Dorsolateral prefrontal cortex (tissue), 122 donors: ENCODE measurements at places on chromosomes 1 and 21.

- no peak for DNase-seq
Observed at GRCh38 chr1:10897981-10898728, 101.7 kb upstream of the CASZ1 start.

GRCh38 chr1:116880917-116881316 is 28.8 kb upstream of the PTGFRN start:
- no peak for DNase-seq

DNA sequence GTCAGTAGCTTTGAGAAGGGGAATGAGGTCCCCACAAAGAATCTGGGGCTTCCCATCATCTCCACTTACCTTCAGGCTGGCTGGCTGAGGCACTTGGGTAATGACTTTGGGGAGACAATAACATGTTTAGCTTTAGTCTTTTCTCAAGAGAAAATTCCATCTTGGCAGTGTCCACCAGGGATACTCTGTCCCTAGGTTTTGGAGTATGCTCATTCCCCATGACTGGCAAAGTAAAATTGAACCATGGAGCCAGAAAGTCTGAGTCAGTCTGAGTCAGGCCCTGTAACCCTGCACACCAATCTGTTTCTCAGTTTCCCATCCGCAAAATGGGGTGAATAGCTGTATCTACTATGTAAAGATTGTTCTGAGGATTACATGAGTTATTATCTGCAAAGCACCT is 28.2 kb downstream of the RUNX1 start:
- no peak for DNase-seq

GRCh38 chr1:221149111-221149510 is 269.9 kb downstream of the HLX start:
- DNase-seq: no peak

GRCh38 chr1:245526141-245526540 is 371.4 kb downstream of the KIF26B start:
- DNase-seq: no peak

- no peak for DNase-seq
Observed at GRCh38 chr1:4462831-4463484, 191.5 kb upstream of the AJAP1 start.

DNA sequence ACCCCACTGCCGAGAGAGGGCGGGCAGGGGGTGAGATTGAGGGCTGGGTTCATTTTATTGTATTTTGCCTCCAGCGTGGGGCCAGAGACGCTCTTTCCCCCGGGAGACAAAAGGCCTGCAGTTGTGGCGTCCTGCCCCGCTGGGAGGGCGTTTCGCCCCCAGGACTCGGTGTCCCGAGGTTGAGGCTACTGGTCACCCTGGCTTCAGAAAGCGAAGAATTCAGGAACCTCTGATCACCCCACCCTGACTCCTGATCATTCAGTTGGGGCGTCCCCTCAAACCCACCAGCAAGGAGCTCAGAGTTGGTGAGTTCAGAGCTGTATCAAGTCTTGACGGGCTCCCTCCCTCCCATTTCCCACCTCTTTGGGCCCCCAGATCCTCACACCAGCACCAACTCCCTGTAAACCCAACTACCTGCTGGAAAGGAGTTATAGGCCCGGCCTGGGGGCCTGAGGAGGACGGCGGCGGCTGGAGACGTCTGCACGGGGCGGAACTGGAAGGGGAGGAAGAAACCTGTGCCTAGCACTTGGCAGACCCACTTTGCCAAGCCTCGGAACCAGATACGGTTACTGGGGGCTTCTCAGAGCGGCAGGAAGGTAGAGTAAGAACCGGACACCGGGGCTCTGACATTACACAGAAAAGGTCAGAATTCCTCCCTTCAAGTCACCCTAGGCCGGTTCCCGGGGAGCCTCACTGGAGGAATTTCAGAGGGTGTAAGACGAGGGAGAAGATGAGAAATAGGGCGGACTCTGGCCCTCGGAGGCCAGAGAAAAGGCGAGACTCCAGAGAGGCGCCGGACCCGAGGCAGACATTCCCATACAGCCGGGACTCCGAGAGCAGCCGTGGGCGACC is 761 bp upstream of the PAX7 start:
- no peak for DNase-seq

- no peak for DNase-seq
Observed at GRCh38 chr1:88311265-88311664, 372.8 kb upstream of the PKN2 start.

GRCh38 chr1:37672136-37672870 is 20.0 kb upstream of the CDCA8 start:
- no peak for DNase-seq

DNA sequence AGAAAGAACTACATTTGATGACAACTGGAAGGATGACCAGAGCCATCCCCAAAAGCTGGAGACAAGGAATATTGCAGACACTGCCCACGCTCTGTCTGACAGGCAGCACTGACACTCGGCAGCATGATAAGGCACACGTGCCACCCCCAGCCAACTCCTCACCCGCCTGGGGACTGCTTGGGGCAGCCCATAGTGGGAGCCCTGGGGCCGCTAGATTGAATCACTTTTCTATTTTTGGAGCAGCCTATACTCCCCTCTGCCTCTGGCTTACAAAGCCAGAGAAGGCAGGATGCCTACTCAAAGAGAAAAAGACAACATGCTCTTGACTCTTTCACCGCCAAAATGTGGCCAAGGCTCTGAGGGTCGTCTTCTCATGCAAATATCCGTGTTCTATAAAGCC is 1.3 kb downstream of the SMG5 start:
- peak; percentile 49 for DNase-seq

DNA sequence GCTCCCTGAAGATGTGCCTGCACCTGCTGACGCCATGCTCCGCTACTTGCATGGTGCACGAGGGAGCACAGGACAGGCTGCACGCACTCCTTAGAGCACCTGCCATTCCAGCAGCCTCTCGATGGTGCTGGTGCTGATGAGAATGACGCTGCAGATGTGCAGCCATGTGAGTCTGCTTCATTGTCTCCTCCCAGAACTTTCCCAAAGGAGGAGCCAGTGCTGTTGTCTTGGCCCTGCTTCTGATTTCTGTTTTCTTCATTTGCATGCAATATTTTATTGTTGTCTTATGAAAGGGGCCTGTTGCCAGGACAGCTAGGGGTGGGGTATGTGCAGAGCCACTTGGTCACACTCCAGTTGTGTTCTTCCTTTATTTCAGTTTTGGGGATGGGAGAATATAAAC is 70.1 kb downstream of the PCBP3 start:
- no peak for DNase-seq

DNA sequence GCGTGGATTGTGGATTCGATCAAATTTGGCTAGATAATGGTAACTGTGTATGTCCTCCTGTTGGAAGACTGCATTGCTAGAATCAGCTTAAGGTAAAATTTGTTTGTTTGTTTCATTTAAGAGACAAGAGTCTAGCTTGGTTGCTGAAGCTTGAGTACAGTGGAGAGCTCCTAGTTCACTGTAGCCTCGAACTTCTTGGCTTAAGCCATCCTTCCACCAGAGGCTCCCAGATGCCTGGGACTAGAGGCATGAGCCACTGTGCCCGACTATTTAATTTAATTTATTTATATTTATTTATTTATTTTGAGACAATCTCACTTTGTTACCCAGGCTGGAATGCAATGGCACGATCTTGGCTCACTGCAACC is 1.5 kb downstream of the PHACTR4 start:
- no peak for DNase-seq

GRCh38 chr21:44724196-44724595 is 12.8 kb upstream of the TSPEAR start:
- DNase-seq: no peak

- no peak for DNase-seq
Observed at GRCh38 chr1:212525479-212526110, 83.0 kb upstream of the ATF3 start.

DNA sequence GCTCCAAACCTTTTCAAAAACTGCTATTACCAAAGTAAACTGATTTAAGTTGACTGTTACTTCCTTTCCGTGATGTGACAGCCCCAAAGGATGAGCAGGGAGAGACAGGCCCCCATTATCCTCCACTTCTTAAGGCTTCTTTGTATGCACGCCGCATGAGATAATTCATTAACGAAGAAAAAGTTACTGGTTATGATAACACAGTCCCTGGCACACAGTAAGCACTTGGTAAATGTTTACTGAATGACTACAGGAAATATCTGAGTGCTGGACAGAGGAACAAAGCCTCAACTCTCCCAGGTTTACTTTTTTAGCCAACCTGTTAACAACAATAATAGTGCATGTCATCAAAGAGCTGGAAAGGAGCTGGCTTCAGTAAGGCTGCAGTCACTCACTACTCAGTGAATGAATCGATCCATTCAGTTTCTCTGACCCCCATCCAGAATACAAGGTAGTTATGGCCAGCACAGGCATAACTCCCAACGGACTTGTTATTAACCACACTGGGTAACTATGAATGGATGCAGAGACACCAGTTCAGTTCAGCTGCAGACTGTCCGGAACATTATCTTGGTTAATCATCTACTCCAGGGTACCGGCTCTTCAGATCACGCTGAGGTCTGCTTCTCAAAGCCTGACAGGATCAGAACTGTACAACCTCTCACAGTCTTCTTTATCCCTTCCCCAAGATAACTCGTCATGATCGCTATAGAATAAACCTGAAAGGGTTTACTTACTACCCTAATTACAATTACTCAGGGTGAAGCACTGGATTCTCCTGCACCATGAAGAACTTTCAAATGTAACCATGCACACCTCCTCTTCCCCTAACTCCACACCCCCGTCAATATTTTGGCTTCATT is 58.3 kb downstream of the TGFBR3 start:
- no peak for DNase-seq

DNA sequence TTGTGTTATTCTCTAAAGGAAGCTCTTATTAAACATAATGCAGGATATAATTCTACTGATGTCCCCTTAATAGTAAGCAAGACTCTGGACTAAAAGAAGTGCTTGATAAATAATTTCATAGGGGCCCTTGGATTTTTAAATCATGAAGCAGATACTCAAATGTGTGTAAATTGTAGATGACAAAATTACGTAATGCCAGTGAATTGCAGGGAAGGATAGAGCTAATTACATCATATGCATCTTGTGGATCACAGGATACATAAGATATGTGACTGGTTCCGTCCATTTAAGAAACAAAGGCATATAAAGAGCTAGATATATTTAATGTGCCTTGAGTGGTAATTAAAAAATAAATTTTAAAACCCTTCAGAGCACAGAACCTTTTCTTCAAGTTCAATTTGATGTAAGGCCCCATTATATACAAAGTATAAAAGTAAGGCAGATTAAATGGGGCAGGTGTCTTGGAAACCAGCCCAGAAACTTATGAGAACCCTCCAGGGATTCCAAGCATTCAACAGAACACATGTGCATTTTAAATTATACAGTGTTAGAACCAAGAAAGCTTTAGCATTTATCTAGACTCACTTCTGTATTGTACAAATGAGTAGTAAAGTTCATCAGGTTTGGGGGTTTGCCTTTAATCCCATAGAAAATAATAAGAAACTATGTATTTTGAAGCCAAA is 190.4 kb downstream of the NCAM2 start:
- no peak for DNase-seq

DNA sequence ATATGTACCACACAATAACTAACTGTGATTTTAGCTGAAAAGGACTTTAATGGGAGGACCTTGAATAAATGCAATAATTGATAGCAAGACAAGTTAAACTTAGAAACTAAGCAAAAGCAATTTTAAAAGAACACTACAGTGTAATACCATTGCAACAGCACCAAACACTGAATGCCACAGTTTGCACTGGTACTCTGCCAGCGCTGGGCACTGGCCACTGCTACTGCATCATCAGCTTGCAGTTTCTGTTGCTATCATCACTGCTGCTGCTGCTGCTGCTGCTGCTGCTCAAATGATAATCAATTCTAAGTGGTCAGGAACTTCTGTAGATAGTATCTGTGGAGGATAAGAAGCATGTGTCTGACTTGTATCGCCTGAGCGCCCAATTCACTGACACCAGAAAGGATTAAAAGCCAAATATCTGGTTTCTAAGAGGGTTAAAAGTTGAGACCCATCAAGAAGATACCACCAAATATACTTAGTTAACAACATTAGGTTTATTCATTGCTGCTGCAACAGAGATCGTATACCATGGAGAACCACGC is 306.9 kb downstream of the LRRC40 start:
- DNase-seq: no peak

GRCh38 chr1:12669529-12670068 is 25.7 kb downstream of the AADACL4 start:
- no peak for DNase-seq

DNA sequence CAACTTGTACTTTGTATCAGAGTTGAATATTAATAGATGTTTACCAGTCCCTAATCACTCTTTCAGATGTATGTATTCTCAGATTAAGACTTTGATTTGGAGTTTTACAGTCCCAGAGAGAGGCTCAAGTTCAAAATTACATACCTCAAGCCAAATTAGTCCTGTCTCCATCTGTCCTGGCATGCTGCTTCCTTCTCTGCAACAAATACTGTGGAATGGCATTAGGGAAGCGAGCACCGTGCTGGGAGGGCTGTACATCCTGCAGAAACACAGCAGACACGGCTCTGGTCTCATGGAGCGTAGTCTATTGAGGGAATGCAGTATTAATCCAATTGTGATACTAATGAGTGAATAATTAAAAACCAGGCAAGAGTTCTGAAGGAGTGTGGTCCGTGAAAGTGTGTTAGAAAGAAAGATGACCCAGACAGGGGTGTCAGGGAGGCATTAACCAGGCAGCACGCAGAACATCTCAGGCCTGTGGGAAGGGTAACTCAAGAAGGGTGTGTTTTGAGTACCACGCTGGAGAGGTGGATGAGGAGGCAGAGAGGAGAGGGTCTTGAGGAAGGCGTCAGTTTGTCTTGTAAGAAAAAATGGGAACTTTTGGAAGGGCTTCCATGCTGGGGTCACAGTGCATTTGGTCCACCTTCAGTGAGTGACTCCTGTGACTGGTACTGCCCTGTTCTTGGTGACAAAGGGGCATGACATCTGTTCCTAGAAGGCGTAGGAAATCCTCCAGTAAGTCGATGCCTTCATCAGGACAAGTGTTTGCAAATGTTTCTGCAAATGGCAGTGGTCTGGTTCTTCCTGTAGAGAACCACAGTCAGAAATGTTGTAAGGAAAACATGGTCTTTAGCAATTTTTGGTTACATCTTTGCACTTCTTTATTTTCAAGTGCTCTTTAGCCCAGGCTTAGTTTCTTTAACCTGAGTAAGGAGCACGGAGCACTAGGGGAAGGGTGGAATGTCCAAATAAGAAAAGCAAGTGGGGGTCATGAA is 1.6 kb downstream of the RAB4A start:
- DNase-seq: peak; percentile 63

DNA sequence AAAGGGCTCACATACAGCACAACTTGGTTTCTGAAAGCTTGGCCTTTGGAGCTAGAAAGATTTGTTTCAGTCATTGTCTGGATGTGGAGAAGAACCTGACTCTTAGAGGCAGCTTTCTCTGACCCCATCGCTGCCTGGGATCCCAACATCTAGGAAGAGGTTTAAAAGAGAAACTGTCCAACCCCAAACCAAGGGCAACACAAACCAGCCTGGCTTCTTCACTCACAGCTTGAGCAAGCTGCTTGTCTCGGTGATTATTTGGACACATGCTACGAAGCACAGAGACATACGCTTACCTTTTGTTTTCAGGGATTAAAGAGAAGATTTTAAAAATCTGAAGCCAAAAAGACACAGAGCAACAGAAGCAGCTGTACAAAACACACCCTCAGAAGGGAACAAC is 109.8 kb downstream of the ETS2 start:
- DNase-seq: no peak
